Stimulated activated CD4-positive, alpha-beta T cell treated with anti-CD3 and anti-CD28 coated beads, Interleukin-4, amount 100 ng/mL, for 48 hours (primary cell): ENCODE measurements at places on chromosomes 4 and X.

DNA sequence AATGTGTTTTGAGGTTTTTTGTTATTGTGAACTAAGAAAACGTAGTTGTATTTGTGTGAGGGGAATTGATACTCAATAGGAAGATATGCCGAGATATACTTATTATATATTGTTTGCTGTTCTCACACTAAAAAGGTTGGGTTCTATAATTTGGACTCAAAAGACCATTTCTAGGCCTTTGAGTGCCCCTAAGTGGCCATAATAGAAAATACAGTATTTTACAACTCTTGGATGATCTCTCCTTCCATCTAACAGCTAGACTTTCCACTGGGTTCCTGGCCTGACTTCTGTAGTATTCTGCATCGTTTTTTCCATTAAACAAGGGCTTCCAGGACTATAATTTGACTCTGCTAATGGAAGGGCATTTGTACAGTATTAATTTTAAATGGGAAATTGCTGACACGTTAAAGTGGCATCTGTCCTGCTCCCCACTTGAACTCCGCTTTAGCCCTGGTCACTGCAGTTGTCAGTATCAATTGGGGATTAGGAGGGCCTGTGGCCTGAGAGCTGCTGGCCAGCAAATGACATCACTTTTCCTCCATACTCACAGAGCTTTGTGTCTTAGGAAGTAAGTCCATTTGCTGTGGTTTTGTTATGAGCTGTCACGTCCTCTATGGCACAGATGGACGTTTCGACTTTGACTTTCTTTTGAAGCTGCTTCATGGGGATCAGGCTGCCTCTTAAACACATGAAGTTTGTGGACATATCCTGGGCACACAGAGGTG is 176.9 kb downstream of the SLIT2 start:
- no peak for DNase-seq

DNA sequence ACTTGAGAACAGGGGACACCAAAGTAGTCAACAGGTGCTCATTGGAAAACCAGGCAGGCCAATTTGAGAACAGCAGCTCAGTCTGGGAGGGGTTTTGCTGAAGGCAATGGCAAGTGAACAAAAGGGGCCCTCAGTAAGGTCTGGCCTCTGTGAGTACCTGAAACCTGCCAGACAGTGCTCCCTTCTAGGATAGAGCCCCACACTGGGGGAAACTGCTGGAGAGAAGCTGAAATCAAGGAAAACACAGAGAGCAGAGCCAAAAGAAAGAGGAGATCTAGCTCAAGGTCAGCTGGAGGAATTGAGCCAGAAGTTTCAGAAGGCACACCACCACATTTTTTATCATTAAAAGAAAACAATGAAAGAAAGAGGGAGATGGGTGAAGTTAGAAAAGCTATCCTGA is 28.2 kb downstream of the PNMA6E start:
- DNase-seq: no peak

DNA sequence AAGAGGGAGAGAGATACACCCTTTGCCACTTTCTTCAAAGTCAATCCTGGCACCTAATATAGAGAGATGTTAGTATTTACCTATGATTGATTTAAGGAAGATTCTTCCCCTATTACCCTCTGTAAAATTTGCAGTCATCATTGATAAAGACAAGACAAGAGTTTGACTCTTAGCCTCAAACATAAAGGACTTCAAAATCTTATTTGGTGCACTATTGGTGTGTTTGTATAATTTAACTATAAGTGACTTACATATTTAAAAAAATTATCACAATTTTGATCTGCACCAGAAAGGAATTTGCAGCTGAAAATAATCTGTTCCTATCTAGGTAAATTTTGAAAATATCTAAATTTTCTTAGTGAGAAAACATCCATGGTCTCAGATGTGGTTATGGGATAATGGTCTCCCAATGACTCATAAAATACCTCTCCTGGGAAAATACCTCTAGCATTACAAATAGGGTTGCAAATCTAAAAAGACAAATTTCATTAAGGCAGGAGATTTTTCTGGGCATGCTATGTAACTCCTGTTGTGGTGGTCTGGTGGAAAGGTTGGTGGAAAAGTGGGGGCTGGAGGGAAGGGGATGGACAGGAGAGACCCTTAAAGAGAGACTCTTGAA is 173.6 kb upstream of the MED14 start:
- no peak for DNase-seq

GRCh38 chr4:30760551-30760950 is 40.4 kb downstream of the PCDH7 start:
- DNase-seq: no peak

DNA sequence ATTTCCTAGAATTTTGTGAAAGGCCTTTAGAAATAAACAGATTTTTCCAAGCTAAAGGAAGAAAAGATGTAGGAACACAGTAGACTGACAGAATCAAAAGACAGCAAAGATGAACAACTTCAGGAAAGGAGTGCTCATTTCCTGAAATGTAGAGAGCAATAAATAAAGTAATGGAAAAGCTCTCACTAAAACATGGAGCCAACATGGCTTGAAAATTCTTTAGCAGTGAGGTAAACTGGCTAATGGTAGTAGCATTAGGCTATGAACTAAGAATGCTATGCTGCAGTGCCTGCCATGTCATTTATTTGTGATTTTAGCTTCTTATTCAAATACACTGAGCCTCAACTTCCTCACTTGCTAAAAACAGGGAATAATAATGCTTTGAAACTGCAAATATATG is 108.7 kb downstream of the IQCM start:
- DNase-seq: no peak

DNA sequence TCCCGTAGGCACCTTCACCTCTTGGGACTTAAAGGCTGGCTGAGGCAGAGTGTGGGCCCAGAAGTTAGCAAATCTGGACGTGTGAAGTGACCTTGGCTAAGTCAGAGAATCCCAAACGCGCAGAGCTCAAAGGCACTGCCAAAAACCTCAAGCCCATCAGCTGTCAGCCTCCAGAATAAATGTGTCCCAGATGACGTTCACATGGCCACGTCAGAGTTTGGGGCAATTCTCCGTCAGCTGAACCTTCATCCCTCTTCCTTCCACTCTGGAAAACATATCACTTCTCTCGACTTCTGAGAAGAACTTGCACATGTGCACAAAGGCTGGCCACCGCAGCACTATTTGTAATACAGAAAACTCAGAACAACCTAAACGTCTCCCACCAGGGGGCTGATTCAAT is 35.7 kb upstream of the APLN start:
- DNase-seq: no peak

DNA sequence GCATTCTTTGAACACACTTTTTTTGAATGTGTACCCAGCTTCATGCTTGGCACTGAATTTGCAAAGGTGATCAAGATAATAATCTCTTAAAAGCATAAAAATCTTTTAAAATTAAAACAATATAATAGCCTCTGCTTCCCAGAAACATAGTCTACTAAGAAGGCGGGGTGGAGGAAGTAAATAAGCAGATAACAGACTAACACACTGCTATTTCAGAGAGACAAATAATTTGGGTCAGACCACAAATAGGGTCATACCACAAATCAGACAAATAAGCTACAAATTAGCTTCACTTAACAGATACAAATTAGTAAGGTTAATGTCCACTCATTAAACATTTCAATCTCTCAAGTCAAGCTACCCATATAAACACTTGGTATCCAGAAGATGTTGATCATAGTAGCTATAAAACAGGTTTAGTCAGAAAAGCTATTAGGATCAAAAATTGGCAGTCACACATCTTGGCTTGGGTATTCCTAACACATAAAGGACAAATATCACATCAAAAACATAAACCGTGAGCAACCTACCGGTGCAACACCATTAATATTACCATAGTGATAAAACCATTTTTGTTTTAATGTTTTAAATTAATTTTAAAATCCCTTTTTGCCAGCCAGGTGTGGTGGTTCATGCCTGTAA is 47.3 kb downstream of the PPP3CA start:
- no peak for DNase-seq

GRCh38 chr4:4485806-4486205 is 56.0 kb downstream of the STX18 start:
- no peak for DNase-seq

DNA sequence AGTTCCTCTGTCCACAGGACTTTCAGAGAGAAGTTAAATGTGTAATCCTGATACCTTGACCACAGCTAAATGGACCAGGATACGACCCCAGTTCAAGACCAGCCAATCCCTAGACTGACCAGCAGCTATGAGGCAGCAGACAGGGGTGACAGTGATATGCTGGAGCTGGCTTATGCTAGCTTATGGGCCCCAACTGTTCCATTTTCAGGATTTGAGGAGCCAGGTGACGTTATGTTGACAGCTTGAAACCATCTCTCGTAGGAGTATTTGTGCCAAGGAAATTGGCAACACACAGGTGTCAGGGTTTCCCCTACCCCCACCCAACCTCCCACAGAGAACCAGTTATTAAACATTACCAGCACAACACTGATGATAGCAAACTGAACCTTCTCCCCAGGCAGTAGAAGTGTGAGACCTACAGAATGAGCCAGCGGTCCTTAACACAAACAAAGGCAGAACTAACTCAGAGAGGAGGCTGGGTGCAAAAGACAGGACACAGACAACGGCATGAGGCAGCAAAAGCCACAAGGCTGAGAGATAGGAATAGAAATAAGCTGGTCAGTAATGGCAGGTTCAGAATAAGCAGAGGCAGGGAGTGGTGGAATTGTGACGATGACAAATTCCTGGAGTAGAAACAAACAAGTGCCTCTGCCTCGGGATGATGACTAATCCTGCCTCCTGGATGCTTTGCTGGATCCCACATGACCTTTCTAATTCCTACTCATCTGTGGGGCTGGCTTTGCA is 85.6 kb upstream of the CPEB2 start:
- DNase-seq: no peak
